ENCODE measurements at places on chromosomes 2 and 18.
A peak's percentile ranks its signal among the peaks of the same experiment; 100 is the strongest.

- DNase-seq = no peak
Measured at GRCh38 chr2:68274022-68274421, 21.7 kb upstream of the PPP3R1 start.

DNA sequence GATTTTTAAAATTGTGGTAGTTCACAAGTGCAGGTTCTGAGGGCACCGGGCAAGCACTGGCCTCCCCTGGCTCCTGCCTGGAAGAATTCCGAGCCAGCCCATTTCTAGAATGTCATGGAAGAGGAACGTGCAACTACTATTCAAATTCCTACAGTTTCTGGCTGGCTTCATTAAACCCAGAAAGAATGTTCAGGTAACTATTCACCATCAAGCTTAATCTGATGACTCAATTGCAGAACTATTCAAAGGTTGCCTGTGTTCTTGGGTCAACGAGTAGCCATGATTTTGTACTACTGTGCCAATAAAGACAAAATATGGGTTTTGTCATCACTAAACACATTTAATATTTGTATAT lies 14.3 kb upstream of the MFF start:
- DNase-seq = no peak

DNA sequence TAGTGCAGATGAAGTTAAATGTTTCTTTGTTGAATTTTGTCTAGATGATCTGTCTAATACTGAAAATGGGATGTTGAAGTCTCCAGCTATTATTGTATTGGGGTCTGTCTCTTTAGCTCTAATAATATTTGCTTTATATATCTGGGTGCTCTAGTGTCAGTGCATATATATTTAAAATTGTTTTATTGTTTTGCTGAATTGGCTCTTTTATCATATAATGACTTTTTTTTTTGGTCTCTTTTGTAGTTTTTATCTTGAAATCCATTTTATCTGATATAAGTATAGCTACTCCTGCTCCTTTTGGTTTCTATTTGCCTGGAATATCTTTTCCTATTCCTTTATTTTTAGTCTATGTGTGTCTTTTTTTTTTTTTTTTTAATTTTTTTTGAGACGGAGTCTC lies 79.2 kb downstream of the COMMD1 start:
- DNase-seq = no peak

DNA sequence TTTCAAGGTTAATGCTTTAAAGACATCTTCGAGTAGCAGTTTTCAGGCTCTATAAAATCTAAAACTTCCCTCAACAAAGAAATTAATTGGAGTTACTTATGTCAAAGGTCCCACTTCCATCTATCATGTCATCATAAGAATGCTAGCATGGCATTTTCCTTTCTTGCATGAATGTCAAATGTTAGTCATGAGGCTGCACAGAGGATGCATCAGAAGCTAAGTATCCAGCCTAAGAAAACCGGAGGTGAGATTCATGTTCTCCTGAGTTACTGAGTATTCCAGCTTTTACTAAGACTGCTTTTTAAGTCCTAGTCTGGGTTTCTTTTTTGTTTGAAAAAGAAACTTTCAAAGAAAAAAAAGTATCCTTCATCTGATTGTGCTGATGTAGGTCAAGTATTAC lies 130.6 kb upstream of the CDH19 start:
- DNase-seq = no peak

DNA sequence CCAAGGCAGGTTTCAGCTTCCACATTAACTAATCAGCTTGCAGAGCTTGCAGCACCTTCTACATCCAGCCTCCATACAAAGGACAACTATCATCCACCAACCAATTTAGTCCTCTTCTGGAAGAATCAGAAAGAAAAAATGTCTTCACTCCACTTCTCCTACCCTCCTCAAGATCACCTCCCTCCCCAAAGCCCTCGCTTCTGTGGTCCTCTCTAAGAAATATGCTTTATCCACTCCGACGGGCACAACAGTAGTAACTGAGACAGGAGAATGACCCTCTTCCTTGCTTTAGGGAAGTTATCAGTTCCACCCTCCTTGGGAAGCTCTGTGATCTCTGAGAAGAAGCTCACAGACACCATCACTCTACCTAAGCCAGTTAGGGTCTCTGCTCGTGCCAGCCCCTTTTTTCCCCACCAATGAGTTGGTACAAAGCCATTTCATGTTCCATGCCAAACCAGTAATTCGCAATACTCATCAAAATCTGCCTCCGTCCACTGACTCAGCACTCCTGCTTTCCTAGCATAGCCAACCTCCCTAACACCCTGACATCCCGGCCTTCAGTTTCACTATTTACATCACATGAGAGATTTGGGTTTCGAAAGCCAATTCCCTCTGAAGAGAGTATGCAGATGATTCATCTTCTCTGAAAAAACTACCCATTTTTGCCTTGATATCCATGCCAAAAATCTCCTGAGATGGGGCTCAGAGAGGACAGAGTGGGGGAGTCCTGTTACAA lies 114.1 kb upstream of the PKDCC start:
- no peak for DNase-seq

GRCh38 chr2:213703406-213704098 lies 419.3 kb downstream of the SPAG16 start:
- no peak for DNase-seq

DNA sequence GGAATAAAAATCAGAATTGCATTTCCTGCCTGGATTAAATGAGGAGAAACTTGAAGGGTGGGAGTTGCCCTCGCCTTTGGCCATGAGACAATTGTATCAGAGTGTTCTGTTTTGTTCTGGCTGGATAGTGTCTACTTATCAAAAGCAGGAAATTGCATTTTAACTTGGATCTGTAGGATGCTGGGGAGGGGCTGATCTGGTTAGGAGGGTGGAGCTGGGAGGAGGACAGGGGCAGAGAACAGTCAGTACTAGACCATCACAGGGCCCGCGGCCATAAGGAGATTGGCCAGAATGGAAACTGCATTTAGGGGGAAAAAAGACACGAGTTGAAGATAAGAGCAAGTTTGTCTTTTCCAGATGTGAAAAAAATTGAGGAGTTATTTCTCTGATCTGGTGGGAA lies 199.1 kb upstream of the POU3F3 start:
- no peak for DNase-seq

- DNase-seq = no peak
Measured at GRCh38 chr2:105627534-105627933, 117.2 kb upstream of the NCK2 start.

- no peak for DNase-seq
Measured at GRCh38 chr2:99088017-99088416, 53.5 kb upstream of the C2orf15 start.

DNA sequence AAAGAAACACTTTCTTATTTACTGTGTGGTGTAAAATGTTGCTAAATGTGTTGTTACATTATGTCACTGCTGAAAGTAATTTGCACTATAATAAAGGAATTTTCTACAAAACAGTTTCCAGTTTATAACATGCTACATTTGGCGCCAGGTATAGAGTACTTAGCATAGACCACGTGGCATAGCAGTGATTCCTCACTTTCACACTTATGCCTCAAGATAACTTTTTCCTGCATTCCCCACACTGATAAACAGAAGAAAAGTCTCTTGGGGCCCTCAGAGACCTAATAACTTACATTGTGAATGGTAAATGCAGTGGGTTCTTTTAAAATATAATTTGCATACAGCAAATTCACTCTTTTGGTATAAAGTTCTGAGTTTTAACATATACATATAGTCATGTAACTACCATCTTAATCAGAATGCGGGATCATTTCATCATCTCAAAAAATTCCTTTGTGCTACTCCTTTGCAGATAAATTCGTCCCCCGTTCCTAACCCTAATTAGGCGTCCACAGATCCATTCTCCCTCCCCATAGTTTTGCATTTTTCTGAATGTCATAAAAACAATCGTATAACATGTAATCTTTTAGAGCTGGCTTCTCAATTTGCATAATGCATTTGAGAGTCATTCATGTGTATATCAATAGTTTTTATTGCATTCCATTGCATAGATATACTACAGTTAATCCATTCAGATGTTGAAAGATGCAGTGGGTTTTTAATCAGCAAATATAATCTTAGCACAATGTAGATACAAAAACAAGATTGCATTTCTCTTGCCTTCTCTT lies 7.5 kb downstream of the LGALSL start:
- no peak for DNase-seq

GRCh38 chr2:216653093-216653799 lies 20.0 kb downstream of the IGFBP2 start:
- no peak for DNase-seq

GRCh38 chr2:11598228-11598731 lies 64.4 kb downstream of the GREB1 start:
- DNase-seq = no peak

- no peak for DNase-seq
Measured at GRCh38 chr2:37489041-37489456, 144.6 kb downstream of the QPCT start.

DNA sequence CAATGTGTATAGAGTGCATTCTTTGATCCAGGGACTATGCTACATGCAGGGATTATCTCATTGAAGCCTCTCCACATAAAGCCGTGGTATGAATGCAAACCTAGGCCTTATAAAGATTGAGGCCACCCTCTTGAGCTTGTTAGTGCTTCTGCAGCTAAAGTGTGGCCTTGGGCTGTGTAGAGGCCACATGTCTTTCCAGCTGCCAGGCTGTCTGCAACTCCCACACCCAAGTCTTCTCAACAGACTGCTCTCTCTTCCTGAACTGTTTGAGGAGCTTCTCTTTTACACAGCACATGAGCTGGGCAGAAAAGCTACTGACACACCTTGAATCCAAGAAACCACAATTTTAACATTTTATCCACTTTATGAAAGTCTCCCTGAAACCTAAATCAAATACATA lies 119.2 kb upstream of the MEX3C start:
- no peak for DNase-seq

DNA sequence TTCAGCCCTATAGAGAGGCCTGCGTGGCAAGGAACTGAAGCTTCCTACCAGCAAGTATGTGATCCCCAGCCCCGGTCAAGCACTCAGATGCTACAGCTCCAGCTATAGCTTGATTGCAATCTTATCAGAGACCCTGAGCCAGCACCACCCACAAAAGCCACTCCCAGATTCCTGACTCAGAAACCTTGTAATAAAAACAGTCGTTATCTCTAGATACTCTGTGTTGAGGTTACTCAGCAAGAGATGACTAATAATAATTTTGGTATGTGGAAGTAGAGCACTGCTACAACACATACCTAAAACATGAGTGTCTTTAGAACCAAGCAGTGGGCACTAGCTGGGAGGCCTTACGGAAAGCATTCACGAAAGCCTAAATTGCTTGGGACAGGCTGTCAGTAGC lies 216.9 kb downstream of the UXS1 start:
- DNase-seq = peak; percentile 1

DNA sequence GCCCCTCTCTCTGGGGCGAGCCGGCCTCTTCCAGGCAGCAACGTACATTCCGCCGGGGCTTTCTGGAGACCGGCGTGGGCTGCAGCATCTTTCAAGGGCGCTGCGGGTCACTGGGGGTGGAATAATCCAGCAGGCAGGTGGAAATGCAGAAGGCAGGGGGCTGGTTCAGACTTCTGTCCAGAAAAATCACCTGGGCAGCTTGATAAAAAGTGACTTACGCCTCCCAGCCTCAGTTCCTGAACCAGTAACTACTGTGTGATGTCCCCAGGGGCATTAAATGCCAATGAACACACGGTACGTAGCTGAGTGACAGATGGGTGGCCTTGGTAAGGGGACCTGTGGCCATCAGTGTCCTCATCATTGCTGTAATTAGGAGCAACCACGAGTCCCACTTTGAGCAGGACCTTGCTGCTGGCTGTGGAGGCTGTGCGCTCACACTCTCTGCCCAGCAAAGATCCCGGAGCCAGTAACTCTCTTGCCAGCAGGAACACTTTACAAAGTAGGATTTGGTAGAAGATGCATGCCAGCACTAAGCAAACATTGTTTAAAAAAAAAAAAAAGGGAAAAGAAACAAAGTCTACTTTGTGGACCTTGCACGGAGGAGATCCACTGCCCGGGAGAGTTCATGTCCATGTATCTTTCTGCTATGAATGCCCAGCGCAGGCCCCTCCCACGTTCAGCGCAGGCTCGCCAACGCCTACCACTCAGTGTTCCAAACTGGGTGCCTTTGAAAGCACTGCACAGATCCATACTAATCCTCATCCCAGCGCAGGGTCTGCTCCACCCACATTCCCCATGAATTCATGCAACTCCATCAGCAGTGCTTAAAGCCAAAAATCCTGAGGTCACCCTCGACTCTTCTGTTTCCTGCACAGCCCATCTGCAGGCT lies 177.3 kb downstream of the HDAC4 start:
- no peak for DNase-seq

GRCh38 chr2:173054466-173054865 lies 21.2 kb upstream of the MAP3K20 start:
- no peak for DNase-seq

GRCh38 chr2:25497918-25498407 lies 156.2 kb upstream of the DNMT3A start:
- DNase-seq = no peak

- DNase-seq = no peak
Measured at GRCh38 chr2:79200762-79201161, 41.2 kb upstream of the REG3A start.

All from CD4-positive, alpha-beta T cell treated with Interleukin-4 for 4 hours (primary cell).